ENCODE measurements at places on chromosomes 1 and 21.

DNA sequence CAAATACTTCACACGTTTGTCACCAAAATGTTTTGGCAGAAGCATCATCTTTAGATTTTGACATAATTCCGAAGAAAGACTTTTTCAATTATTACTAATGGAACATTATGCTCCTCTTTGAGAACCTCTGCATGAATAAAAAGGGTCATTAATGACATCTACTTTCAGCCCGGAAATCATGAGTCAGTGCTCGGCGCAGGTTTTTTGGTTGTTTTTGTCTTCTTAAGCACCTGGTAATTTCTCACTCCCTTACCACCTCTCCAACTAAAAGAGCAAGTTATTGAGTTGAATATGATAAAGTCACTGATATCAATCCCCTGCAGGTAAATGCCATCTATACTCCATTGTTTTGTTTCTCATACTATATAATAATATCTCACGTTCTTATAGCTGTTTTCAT lies 113.0 kb upstream of the PBX1 start:
- no peak for DNase-seq

GRCh38 chr1:223334156-223334555 lies 29.8 kb downstream of the SUSD4 start:
- DNase-seq: no peak

DNA sequence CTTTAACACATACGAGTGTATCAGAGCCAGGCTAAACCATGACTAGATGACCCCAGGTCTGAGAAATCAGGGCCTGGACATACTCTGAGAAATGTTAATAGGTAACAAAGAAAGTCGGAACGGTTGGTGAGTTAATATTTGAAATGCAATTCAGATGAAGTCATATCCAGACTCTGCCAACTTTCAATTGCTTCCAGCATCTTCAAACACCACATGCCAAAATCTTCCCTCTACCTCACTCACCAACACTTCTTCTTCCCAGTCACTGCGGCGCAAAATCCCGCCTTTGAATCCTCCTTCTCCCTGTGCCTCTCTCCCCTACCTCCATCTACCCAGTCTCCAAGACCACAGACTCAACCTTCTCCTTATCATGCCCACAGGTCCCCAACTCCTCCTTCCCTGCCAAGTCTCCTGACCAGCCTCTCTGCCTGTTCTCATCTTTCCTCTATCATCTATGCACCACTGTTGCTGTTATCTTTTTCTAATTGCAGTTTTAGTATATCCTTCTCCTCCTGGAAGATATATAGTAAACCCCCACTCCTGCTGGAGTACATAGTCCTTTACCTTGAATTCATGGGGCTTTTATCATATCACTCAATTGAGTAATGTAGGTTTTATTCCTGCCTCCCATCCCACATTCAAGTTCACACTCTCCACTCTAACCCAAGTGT lies 41.3 kb downstream of the ZBTB18 start:
- peak; percentile 67 for DNase-seq

DNA sequence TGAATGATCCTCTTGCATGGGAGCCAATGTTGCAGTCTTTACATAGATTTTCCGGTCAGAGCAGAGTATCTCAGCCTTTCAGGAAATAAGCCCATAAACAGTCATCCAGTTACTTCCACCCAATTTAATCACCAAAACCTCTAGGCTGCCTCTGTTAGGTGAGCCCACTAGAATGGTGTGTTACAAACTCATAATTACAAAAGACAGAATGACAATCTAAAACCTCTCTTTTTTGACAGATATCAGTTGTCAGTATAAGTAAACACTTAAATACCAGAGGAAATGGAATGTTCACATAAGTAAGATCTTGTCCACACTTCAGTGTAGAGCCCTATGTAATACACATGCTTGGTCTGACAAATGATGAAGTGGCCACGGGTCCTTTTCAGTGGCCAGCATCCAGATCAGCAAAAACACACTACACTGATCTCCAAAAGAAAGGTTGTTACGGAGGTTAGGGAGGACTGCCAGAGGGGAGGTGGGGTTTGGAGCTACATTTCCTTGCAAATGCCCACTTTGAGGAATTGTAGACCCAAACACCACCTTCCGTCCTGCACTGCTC lies 71.3 kb upstream of the FBXO28 start:
- peak; percentile 45 for DNase-seq

- no peak for DNase-seq
These were observed 29.1 kb upstream of the IFNGR2 start for GRCh38 chr21:33374080-33374449.

GRCh38 chr21:44262338-44263056 lies 800 bp upstream of the DNMT3L start:
- DNase-seq: no peak

DNA sequence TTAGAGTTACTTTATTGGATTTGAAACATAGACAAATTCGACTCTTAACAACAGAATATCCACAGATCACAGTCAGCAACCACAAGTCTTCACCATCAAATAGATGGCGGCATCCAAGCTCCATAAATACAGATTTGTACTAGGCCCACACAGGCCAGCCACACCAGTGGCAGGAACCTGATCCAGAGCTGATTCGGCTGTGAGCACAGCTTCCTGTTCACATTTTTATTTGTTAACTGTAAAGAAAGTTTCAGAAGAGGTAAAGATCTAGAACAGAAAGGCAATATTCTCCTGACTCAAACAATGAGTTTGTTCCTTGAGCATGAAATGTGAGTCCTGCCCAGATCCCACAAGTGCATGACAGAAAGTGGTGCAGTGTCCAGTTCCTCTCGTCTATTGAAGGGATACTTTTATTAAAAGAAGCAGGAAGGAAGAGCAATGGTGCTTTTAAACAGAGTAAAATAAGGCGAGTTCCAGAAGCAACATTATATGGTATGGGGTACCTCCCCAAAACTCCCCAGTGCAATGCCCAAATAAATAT lies 205.8 kb downstream of the SLC45A1 start:
- no peak for DNase-seq

DNA sequence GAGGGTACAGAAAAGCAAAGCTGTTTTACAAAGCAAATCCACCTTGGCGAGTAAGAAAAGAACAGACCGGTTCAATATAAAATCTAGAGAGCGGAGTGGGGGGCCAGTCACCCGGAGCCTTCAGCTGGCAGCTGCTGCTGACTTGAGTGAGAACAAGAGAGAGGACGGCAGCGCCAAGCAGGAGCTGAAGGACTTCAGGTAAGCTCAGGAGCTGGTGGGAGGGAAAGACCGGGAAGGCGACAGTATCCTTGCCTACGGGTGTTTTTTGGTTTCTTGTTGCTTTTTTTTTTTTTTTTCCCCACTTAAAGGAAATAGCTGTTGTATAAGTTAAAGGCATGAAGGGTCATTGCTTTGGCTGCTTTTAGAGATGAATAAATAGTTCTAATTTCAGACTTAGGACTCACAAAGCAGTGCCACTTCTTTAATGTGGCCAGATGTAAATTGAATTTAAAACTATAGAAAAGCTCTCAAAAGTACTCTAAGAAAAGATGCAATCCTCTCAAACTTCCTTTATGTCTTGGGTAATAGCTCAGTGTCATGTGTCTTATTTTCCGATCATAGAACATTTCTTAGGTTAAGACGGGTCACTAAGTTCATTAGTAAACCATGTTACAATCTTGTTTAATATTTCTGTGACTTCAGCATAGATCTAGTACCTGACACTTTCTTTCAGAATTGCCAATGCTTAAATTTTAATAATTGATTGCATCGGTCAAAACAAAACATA lies 82.8 kb downstream of the PRDM2 start:
- DNase-seq: no peak

GRCh38 chr1:101039245-101039644 lies 13.7 kb upstream of the DPH5 start:
- DNase-seq: no peak

DNA sequence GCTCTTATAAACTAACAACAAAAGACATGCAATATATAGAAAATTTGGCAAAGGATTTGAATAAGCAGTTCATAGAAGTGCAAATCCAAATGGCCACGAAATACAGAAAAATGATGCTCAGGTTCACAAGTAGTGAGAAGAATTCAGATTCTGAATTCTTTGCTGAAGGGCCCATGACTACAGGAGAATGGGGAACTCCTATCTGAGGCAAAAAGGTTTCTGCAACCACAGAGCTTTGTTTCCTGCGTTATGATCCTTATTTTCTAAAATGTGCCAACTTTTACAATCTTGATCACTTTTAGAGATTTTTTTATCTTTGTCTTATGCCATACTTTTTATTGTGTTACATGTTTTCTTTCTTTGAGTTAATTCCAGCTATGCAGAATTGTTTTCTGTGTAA lies 91.3 kb downstream of the ITSN1 start:
- DNase-seq: no peak

DNA sequence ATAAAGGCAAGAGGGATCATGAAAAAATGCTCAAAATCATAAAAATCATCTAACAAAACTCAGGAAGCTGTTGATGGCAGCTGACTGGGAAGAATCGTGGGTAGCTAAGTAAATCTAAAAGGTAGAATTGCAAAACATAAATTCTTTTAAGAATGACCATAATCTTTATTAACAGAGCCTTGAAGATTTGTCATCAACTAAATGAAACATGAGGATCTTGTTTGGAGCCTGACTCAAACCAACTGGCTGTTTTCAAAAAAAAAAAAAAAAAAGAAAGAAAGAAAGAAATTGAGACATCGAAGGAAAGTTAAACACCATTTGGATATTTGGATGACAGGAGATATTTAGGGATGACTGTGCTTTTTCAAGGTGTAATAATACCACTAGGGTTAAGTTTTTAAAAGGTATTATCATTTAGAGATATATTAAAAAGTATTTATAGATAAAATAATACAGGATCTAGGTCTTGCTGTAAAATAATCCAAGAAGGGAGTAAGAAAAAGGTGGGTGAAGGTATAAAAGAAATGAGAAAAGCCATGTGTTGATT lies 48.6 kb downstream of the CD34 start:
- DNase-seq: peak; percentile 43

Measured in IMR-90 (cell line).